H1 (cell line): ENCODE measurements at places on chromosomes 7 and 10. TPM values are rescaled to one million over a fixed set of nuclear protein-coding genes. Genes with fewer than 3 reads are reported as not detected.

JCAD gene
- 2.9 and 5.2 TPM in 2 replicates for total RNA-seq

GRCh38 chr10:103712146-103712545, 143.2 kb downstream of the SH3PXD2A start:
- no peak for DNase-seq

MMP21 gene
- not detected in 2 replicates for total RNA-seq

IRF5 gene
- 0.28 and 0.75 TPM in 2 replicates for total RNA-seq

GCK gene
- 4.1 and 4.9 TPM in 2 replicates for total RNA-seq

CLDN3 gene
- total RNA-seq = 19.1 and 20.8 TPM in 2 replicates

DNA sequence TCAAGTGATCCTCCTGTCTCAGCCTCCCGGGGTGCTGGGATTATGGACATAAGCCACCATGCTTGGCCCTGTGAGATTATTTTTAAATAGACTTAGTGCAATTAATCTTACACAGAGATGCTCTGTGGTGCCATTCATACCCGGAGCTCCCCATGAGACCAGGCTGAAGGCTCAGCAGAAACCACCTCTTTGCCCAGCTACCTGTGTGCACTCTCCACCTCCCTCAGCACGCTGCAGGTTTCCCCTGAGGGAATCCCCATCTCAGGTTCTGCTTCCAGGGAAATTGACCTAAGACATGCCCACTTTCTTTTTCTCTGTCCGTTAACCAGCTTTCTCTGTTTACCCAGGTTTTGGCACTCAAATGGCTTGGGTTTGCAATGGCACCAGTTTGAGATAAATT, 260.5 kb downstream of the SFMBT2 start:
- DNase-seq = no peak

GSTO2 gene
- 12.7 and 13.1 TPM in 2 replicates for total RNA-seq

GRCh38 chr10:29470355-29470705, 164.4 kb downstream of the SVIL start:
- DNase-seq = peak; percentile 91

- DNase-seq = no peak
These were observed 1.6 kb upstream of the PPA1 start for GRCh38 chr10:70234668-70235447.

DNA sequence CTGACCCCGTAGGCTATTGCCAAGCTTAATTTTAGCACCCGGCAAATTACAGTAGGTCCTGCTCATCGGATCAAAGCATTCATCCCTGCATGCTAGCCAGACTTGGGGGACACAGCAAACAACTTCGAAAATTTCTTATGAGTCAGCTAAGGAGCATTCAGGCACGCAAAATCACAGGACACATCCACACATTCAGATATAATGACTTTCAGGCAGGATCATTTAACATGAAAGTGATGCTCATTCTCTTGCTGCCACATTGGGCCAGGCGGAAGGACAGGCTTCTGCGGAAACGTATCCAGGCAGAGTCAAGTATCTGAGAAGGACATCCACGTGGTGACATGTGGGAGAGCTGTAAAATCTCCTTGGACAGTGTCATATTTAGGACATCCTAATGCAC, 474.0 kb upstream of the NRP1 start:
- no peak for DNase-seq

DNA sequence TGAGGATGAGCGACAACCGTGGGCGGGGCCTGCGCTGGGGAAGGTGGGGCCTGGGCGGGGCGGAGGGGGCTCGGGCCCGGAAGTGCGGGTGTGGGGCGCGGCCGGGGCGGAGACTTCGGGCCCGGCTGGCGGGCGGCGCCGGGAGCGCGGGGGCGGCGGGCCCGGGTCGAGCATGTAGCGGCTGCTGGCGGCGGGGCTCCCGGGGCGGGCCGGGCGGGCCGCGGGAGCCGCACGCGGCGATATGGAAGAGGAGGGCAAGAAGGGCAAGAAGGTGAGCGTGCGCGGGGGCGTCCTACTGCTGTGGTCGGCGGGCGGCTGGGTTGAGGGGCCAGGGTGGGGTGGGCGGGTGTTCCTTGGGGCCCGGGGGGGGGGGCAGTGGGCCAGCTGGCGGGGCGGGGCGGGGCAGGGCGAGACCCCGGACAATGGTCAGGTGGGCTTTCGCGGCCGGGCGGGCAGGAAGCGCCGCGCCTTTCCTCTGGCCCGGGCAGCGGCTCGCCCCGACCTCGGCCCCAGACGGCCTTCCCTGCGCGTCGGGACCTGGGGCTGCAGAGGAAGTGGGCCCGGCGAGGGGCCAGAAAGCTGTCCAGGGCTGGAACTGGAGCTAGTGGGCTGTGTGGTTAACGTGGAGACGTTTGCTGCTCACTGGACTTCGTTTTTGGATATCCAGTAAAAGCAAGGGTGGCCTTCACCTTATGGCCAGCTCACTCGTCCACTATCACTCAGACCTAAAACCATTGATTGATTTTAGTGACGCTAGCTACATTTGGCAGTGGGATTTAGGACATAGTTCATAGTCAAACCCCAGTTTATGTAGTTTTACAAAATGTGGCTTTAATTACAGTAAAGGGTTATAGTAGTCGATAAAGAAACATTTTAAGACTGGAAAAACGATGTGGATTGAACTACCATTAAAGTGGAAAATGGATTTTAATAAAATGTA, at the start of gene CCM2:
Gene CCM2 (plus strand): TSS at position 109 of the 940 bp plus-strand sequence. CDS start 133 bp downstream, at position 242.
- no peak for DNase-seq

GRCh38 chr7:123865517-123866117, 20.6 kb downstream of the HYAL4 start:
- no peak for DNase-seq

DNA sequence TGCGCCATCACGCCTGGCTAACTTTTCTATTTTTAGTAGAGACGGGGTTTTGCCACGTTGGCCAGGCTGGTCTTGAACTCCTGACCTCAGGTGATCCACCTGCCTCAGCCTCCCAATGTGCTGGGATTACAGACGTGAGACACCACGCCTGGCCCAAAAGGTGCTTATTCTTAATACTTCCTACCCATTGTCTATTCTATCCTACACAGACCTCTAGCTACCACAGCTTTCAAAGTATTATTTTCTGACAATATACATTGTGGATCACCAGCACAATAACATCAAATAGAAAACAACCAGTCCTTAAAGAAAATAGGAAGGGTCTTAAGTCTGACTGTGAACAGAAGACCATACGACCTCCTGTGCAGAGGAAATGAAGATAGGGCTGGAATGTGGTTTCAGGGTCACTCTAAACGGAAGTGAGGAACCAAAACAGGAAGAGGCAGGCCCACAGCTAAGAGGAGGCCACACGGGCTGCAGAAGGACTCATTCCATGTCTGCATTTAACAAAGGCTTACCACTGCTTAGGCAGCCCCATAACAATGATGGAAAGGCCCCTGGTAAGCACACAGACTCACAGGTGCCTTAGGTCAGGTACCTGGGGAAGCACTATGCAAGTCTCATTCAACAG, 115.2 kb downstream of the ZFAND4 start:
- DNase-seq = no peak

PAPOLB gene
- 0.11 and 0.15 TPM in 2 replicates for total RNA-seq

DNA sequence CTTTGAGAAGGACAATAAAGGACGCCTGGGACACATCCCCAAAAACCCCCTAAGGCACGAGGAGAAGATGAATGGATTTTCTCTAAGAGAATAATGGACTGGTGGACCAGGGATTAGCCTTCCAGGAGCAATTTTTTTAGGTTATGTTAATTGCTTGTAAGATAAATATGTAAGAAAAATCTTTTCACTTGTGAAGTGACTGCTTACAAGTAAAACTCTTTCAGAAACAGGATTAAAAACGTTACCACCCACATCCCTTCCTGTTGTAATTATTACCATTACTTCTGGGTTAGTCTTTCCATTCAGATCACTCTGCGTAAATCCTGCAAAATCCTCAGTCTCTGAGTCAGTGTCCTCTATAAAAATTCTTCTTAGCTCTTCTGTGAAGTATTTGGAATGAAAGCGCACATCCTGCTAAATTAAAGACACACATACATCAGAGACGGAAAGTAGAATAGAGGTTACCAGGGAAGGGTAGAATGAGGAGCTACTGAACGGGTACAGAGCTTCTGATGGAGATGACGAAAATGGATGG, 34.3 kb downstream of the CDCA7L start:
- no peak for DNase-seq

DNA sequence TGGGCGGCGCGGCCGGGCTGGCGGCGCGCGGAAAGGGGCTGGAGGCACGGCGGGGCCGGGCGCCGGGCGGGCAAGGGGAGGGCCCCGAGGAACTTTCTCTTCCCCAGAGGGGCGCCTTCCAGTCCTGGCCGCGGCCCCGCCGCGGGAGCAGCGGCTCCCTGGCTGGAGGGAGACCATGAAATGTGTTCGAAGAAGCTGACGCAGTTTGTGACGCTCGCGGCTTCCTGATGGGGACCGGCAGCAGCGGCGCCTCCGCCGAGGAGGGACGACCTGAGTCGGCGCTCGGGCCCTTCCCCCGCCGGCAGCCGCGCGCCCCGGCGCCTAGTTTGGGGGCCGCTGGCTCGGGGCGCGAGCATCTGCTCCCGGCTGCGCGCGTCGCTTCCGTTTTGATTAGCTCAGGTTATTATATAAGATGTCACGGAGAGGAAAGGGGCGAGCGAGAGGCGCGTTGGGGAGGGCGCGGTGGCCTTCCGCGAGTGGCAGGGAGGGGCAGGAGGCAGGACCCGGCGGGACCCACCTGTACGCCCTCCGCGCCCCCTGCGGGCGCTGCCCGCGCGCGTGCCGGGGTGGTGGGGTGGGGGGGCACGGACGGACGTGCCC, 57.1 kb upstream of the PCGF5 start:
- peak; percentile 79 for DNase-seq

OPN1SW gene
- not detected in 2 replicates for total RNA-seq

DNA sequence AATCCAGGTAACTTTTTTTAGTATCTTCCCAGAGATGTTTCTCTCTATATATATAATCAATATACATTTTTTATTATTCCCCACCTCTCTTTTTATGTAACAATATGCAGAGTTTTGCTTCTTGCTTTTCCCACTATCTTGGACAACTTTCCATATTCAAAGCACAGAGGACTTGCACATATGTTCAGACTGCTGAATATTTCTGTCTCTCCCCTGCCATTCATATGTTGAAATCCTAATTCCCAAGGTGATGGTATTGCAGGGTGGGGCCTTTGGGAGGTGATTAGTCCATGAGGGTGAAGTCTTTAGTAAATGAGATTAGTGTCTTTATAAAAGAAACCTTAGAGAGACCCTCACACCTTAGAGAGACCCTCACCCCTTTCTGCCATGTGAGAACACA, 72.8 kb downstream of the CFTR start:
- no peak for DNase-seq

TMEM26 gene
- 1.9 and 2.8 TPM in 2 replicates for total RNA-seq

DNA sequence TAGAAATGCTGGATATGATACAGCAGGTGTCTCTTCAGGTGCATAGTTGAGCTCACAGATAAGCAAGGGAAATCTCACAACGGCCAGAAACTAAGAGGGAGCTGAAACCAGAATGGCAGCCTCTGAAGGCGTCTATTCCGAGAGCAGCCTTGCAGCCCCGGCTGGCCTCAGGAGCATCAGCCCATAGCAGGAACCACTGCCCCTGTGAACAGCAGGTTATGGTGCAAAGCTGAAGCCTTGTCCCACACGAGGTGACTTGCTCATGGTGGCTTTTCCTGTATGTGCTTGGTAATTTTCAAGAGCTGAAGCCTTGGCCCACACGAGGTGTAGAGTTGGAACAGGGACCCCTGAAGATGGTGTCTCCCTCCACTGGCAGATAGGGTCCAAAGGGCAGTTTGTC, 33.2 kb downstream of the BNIP3 start:
- no peak for DNase-seq

GRCh38 chr10:102504976-102505300, 1.2 kb downstream of the SUFU start:
- no peak for DNase-seq

C10orf143 gene
- total RNA-seq = 1.3 and 2.0 TPM in 2 replicates

DNA sequence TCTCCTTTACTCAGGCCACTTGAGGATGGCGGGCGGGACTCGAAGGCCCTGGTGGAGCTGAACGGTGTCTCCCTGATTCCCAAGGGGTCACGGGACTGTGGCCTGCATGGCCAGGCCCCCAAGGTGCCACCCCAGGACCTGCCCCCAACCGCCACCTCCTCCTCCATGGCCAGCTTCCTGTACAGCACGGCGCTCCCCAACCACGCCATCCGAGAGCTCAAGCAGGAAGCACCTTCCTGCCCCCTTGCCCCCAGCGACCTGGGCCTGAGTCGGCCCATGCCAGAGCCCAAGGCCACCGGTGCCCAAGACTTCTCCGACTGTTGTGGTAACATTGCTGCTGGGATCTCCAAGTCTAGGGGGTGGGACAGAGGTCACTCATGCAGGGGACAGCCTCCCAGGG, 65.7 kb downstream of the GTF2IRD1 start:
- no peak for DNase-seq

GRCh38 chr7:16734148-16734726, 19.3 kb upstream of the TSPAN13 start:
- DNase-seq = no peak

EPO gene
- 0.48 and 0.95 TPM in 2 replicates for total RNA-seq

GRCh38 chr7:155713384-155713783, 68.9 kb downstream of the RBM33 start:
- DNase-seq = no peak

DPYSL4 gene
- total RNA-seq = 15.2 and 16.4 TPM in 2 replicates

DNA sequence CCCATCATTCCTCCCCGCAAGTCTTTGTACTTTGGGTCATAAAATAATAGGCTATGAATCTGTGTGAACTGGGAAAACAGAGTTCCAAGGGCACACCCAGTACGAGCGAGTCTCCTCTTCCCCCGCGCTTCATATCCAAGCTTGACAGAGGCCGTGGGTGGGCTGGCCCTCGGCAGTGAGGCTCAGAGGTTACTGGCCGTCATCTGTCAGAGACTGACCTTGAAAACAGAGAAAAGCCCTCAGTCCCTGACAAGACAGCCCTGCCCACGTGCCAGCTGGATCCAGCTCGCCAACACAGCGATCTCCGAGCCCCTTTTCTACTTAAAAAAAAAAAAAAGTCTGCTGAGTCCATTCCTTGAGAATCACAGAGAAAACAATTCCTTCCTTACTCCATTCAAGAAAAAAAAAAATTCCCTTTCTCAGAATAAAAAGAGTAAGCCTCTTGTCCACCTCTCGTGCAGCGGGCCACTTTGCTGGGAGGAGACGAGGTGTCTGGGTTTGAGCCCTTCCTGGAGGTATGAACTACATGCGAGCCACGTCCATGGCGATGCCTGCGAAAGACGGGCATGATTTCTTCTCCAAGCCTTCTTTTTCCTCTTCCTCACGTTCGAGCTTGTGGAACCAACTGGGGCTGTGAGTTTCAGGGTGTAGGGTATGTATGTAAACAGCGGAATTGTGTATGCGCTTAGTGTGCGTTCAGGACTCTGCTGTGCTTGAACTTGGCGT, 744 bp upstream of the BICC1 start:
- no peak for DNase-seq

GRCh38 chr7:68107261-68107660, 1110.6 kb downstream of the TYW1 start:
- DNase-seq = no peak

GRCh38 chr10:128036746-128037543, 89.3 kb downstream of the MKI67 start:
- DNase-seq = no peak
